ENCODE measurements at places on chromosomes 2 and 18.

GRCh38 chr2:23604731-23605130 lies 219.8 kb downstream of the KLHL29 start:
- DNase-seq: no peak

GRCh38 chr2:9288233-9288632 lies 81.6 kb downstream of the ASAP2 start:
- DNase-seq: peak; percentile 99

GRCh38 chr18:10057894-10058791 lies 144.3 kb downstream of the VAPA start:
- peak; percentile 78 for DNase-seq

GRCh38 chr18:68427951-68428401 lies 286.9 kb downstream of the TMX3 start:
- peak; percentile 74 for DNase-seq

DNA sequence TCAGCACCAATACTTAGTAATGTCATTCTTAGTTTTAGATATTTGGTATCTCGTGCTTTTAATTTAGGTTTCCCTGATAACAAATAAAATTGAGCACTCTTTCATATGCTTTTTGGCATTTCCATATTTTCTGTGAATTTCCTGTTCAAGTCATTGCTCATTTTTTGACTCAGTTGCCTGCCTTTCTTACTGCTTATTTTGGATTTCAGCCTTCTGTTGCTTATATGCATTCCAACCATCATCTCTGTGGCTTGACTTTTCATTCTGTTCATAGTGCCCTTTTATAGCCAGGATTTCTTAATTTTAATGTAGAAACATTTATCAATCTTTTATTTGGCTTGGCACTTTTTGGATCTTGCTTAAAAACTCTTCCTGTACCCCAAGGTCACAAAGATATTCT lies 14.5 kb upstream of the KIF3C start:
- DNase-seq: peak; percentile 73

DNA sequence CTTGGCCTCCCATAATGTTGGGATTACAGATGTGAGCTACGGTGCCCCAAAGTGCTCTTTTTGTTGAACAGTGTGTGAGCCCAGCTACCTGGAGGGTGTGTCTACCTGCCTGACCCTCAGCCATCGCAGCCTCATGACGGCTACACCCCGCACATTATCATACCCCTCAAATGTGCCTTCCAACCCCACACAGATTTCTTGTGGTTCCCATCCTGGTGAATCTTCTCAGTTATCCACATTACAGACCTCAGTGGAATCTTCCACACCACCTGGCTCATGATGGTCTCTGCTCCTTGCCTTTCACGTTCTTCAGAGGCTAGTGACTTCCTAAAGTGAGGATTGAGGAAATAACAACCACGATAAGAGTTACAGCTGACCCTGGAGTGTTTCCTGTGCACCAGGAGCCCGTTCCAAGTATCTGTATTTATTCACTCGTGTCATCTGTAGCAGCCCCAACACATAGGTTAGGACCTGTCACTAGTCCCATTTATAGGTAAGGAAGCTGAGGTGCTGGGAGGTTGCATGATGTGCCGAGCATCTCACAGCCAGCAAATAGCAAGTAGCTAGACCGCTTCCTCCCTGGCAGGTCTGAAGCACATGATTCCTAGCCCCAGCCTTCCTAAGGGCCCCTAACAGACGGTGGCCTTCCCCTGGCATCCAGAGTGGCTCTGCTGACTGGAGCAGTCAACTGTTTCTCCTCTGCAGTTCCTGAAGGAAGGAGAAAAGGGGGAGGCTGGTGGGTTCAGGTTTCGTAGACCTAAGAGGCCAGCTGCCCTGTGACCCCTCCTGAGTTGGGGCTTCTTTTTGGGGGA lies 47.3 kb downstream of the TCF7L1 start:
- no peak for DNase-seq

DNA sequence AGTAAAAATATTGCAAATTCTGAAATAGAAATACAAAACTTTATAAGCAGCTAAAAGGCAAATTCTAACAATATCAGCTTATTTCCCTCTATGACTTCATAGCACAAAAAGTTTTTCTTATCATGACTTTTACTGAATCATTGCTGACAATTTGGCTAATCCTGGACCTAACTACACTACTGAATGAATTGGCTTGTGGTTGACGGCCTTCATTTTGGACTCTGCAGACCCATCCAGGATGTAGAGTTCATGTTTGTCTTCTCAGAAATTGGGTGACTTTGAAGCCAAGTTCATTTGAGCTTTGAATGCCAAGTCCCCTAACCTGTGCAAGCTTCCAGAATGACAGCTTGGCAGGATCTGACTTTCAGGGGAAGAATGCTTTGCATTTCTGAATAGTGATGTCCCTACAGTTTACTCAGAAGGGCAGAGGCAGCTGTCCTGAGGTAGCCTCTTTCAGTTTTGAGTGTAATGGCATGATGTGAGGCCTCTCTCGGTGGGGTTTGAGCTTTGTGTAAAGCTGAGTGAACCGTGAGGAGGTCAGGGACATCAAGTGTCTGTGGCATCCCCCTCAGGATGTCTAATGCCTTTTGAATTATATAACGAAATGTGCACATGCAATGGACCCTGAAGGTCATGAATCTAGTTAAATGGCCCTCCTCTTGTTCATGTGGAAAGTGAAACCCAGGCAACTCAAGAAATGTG lies 48.0 kb downstream of the EFEMP1 start:
- DNase-seq: peak; percentile 55

- peak; percentile 65 for DNase-seq
Measured at GRCh38 chr2:30293303-30293921, 62.1 kb downstream of the LBH start.

DNA sequence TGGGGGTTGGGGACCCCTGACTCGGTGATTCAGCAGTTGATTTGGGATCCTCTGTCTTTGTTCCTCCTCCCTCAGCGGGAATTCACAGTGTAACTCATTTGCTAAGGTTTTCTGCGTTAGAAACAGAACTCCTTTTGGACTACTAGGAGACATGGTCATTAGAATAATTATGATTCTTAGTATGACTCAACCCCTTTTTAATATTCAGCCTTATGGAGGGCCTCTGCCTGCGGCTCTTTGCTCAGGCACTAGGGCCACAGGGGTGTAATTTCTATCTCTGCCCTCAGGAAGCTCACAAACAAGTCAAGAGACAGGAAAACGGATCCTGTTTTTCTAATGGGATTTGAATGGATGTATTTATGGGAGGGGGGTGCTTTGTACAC lies 117.4 kb downstream of the SPTBN1 start:
- no peak for DNase-seq

DNA sequence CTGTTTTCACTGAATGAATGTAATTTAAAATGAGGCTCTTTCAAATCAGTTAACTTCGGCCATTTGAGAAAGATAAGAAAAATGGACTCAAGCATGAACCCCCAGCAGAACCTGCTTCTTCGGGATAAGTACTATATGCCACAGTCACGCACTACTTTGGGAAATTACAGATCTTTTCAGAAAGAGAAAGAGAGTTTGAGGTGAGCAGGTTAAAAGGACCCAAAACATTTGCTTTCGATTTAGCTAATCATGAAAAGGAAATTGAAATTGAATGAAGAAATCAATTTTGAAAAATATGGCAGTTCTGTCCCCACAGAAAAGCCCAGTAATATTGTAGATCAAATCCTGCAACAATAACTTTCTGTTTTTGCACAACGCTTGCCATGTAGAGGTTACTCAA lies 156.9 kb downstream of the GRB14 start:
- no peak for DNase-seq

DNA sequence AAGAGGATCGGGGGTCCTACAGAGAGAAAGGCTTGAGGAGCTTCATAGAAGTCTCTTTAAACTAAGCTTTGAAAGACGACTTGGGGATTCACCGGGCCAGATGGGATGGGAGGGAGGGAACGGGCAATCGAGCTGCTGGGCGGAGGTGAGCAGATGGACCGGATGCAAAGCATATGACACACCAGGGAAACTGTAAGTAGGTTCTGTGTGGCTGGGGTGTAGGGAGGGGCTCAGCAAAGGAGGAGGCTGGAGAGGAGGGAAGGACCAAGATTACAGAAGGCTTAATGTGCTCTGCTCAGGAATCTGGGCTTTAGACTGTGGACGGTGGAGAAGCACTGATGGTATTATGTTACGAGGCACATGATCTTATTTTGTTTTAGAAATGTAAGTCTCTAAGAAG lies 131.5 kb downstream of the MAIP1 start:
- DNase-seq: no peak
